ENCODE measurements at places on chromosomes 7 and 10.

- DNase-seq, result no peak
These were observed 210.4 kb downstream of the FAM107B start for GRCh38 chr10:14564268-14564744.

DNA sequence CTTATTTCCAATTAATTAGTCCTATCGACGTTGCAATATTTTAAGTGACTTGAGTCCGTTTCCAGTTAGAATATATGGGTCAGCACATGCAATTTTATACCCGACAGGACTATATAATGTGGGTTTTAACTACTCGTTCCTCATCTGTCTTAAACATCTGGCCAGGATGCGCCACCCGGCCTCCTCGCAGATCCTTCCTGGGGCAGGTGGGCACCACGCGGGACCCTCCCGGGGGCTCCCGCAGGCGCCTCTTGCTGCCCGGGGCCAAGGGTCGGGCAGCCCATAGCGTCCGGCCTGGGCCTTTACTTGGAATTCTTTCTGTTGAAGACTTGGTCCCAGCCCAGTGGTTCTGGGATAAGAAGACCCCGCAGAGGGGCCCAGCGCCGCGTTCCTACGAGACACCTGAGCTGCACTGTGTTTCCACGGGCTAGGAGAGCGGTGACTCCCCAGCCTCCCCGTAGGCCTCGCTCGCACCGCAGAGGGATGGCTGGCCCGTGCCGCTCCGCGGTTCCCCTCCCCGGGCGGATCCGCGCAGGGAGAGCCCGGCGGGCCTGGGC lies 10.1 kb upstream of the MNX1 start:
- DNase-seq, result no peak

GRCh38 chr10:6275022-6275997 lies 72.6 kb downstream of the PFKFB3 start:
- DNase-seq, result peak; percentile 93

GRCh38 chr7:83119494-83119893 lies 43.2 kb downstream of the PCLO start:
- DNase-seq, result no peak

- no peak for DNase-seq
These were observed 43.7 kb downstream of the PPP1R3C start for GRCh38 chr10:91589015-91589657.

GRCh38 chr10:59741048-59741447 lies 12.2 kb downstream of the MRLN start:
- DNase-seq, result no peak

GRCh38 chr7:44914992-44915607 lies 29.8 kb upstream of the PURB start:
- DNase-seq, result no peak

DNA sequence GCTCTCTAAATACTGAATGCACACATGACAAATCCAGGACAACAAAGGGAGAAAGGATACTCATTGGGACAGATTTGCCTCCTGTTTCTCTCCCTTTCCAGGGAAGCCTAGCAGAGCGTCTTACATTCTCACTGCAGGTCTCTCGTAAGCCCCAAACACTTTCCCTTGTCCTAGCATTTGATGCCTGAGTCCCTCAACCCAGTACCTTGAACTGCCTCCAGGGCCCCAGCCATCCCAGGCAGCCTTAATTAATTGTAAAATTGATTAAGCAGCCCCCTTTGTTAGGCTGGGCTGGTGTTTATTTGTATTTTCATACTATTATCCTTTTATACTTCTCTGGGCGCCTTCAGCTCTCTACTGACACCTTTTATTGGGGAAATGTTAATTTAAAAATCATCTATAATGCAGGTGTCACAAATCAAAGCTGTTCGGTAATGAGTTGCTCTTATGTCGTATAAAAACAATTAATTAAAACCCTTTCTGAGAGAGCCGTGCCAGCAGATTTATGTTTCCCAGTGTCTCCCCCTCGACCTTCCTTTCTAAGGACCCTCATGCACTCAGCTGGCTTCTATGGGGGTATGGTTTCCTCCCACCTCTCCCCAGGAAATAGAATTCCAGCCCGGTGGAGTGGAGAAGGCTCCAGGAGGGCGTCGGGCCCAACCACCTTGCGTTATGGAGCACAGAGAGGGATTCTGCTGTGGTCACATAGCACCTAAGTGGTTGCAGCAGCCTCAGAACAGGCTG lies 243.8 kb downstream of the RPS24 start:
- no peak for DNase-seq

DNA sequence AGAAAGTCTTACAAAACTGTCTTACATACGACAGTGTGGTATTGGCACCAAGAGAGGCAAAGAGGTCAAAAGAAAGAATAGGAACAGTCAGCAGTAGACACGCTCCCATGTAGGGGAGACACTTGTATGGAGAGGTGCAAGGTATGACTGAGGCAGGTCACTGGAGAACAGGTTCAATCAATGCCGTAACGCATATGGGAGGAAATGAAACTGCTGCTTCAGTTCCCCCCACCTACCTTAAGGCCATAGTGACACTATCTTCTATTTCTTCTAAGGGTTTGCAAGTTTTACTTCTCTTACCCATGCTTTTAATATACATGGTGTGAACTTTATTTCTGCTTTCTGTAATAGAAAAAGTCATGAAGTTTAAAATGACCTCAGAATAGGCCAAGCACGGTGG lies 5.5 kb upstream of the PITRM1 start:
- no peak for DNase-seq

DNA sequence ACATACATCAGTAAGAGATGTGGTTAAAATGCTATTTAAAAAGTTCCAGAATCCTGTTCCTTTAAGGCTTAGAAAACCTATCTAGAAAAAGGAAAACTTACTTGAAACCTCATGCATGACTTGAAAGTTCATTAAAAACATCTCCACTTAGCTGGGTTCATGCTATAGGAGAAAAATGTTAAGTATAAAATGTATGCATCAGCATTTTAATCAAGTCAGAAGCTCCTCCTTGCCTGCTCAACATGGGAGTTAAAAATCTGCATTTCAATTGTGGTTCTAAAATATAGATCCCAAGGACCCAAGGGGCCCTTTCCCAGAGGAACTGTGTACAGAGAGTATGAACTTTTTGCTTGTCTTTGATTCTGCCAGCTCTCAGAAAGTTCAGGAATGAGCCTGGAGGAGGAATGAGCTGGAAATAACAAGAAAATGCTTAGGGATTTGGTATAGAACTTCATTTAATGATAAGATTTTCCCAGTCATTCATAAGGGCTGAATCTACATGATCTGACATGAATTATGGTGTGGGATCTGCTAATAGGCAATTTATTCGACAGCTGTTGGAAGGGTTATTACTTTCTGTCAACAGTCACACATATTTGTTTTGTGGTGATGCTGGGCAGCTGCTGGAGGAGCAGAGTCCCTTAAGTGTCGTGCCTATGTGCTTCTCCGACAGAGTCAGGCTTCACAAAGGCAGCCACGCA lies 85.6 kb upstream of the MTPN start:
- no peak for DNase-seq

- no peak for DNase-seq
These were observed 56.8 kb upstream of the DGKB start for GRCh38 chr7:14959339-14959738.

- DNase-seq, result no peak
These were observed 45.4 kb downstream of the DKK1 start for GRCh38 chr10:52359441-52359840.

- no peak for DNase-seq
These were observed 37.8 kb downstream of the OSBPL3 start for GRCh38 chr7:24942226-24942625.

DNA sequence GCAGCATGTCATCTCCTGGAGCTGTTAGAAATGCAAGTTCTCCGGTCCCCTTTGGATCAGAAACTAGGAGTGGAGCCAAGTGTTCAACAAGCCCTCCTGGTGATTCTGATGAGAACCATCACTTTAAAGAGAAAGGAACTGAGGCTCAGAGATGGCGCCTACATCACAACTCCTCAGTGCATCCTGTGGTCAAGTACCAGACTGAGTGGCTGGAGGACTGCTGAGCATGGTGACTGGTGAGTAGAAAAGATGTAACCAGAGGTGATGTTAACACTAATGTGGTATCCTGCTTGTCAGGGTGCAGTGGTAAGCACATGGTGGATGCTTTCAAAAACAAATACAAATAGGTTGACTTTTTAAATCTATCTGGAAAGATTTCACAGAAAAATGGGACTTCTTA lies 3.5 kb upstream of the OIT3 start:
- DNase-seq, result no peak

DNA sequence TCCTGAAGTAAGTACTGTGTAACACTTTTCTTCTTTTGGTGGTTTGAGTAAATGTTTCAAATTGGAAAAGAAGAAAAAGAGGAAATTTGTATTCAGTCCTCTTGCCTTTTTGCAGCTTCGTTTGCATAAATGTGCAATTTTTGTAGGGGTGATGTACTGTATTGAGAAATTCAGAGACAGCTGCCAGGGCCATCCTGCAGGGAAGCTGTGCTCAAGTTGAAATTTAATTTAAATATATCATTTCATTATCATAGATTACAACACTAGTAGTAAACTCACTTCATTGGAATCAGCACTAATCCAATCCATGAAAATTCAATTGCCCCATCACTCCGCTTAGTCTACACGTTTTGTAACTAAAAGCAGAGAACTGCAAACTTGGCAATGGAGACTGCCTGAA lies 415.4 kb downstream of the DNAJB9 start:
- no peak for DNase-seq

- DNase-seq, result no peak
These were observed at the start of gene FOXP2 for GRCh38 chr7:114414156-114415063. TSS of gene FOXP2 (plus strand) at chr7:114414815. CDS start at chr7:114426512, 11,697 bp downstream.

Measured in RWPE1 (cell line).